ENCODE measurements at places on chromosomes 4 and X.

DNA sequence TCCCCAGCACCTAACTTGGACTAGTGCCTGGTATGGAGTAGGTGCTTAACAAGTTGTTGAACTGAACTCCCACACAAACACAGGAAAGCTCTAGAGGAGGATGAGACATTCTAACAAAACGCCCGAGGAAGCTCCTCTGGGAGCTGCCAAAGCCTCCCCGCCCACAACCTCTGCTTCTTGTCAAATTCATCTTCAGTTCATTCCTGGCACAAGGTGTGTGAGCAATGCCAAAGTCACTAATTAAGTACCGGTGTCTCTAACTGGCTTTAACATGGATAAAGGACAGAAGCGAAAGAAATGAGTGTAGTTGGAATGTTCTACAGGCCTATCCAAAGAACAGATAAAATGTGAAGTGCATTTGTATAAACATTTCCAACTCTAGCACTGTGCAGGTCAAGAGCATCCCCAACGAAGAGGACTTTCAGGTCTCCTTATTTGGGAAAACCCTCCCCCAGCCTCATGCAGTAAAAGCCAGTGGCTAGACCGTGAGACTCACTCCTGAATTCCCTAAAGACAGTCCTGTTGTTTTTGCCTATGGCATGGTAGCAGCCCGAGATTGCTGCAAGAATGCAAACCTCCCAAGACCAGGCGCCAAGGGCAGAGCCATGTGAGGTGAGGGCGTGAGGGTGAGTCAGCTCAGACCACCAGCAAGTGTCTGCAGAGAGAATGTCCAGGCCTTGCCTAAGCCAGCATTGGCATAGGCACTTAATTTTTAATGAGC, 72.2 kb upstream of the KLF3 start:
- DNase-seq: no peak

DNA sequence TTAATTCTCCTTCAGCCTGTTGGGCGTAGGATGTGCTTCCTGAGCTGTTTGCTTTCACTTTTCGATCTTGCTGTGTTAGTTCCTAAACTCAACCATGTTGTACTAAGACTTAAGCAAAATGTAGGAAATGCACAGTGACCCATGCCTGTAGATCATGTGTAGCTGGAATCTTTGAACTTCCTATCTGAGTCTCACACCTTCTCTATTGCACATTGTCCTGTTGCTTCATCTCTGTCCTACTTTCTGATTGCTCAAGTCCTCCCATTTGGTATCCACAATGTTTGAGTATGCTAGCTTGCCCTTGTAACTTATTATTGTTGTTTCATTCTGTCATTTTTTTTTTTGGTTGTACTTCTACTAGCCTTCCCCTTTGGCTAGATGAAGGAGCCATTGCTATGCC, 239.6 kb downstream of the PPP1R2C start:
- no peak for DNase-seq

- DNase-seq: no peak
These were observed 32.9 kb downstream of the CHM start for GRCh38 chrX:86014421-86014820.

GRCh38 chr4:182806259-182807252, 110.6 kb downstream of the DCTD start:
- DNase-seq: peak; percentile 70

GRCh38 chrX:68865300-68865699, 36.5 kb downstream of the EFNB1 start:
- no peak for DNase-seq

- DNase-seq: no peak
These were observed 113.2 kb downstream of the USP9X start for GRCh38 chrX:41198410-41198809.

DNA sequence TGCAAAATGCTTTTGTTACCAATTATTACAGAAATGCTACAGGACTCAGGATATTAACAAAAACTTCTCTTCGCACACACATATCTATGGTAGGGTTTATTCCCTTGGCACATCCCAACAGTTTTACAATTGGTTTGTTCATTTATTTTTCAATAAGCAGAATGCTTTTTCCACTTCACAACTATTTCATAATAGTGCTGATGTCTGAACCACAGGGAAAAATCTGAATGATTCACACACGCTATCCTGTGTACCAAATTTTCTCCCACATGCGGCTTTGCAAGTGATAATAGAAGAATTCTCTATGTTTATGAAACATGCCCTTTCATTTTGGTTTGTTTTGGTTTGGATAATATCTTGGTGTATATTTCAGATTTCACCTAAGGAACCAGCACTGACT, 725.7 kb upstream of the TENM3 start:
- DNase-seq: no peak

DNA sequence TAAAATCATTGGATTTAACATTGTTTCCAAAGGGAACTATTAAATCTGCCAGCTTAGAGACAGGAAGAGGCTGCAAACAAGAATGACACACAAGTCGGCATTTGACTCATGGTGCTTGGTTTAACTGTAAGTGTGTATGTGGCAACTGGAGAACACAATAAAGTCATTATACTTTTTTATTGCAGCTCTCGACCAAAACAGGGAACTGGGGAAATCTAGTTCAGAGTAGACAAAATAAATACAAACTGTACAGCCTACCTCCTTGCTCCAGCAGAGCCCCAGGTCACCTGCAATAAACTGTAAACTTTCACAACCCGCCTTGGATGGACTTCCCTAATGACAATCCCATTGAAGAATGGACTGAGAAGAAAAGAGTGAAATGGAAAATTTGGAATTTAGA, 24.0 kb downstream of the NPY5R start:
- DNase-seq: no peak

- no peak for DNase-seq
These were observed 63.1 kb downstream of the SLC10A7 start for GRCh38 chr4:146458594-146458993.

DNA sequence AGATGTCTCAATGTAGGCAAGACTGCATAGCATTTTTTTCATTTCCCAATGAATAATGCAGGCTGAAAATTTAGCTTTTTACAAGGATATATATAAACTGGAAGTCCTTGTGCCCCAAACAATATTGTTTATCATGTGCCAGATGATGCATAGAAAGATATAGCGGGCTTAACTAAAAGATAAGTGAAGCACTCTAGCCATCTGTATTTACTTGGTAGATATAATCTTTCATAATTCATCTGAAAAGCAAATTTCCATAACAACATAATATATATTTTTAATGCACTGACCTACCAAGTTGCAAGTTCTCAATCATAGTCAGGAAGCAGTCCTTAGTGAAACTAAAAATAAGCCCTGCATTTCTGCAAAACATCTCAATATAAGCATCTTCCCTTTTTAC, 653.3 kb downstream of the NLGN4X start:
- no peak for DNase-seq

DNA sequence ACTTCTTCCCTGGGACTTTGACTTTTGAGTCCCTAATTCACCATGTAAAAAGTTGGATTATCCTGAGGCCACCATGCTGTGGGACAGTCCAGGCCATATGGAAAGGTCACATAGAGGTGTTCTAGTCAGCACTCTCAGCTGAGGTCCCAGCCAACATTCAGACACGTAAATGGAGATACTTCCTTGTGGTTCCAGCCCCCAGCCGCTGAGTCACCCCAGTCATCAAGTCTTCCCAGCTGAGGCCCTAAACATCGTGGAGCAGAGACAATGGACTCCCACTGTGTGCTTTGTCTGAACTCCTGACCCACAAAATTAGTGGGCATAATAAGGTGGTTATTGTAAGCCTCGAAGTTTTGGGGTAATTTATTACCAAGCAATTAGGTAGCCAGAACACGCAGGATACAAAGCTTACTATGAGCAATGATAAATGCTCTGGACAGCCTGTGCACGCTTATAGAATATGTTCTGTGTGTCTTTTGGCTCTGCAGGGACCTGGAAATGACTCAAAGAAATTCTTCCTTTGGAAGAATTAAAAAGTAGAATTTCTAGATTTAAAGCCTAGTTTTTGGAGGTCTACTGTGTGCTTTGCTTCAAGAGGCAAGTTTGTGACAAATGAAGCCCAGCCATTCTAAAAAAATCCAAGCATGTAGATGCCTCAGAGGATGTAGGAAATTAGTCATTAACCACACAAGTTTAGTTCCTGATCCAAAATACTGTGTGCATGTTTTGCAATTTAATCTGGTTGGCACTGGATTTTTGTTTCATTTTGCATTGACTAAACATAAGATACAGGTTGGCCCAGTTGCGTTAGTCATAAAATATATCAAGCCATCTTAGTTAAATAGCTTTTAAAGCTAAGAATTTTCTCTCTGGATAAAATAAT, 33.2 kb upstream of the SLC9A7 start:
- no peak for DNase-seq

GRCh38 chr4:36676139-36677050, 395.0 kb downstream of the DTHD1 start:
- no peak for DNase-seq

- peak; percentile 15 for DNase-seq
These were observed 90.7 kb downstream of the GEMIN8 start for GRCh38 chrX:13938829-13939530.

DNA sequence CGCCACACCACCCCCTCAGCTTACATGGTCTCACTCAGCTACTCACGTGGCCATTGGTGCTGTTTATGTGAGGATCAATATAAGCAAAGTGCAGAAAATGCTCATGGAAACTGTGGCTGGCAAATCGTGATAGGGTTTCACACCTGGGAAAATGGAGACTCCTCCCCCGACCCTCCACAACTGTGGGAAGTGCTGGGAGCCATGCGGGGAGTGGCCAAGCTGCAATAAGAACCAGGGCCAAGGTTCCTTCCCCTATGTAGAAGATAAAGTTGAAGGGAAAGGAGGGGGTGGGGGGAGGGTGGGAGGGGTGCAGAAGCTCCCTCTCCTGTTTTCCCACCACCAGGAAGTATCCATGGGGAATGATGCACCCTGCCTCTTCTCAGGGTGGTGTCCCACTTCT, 145.5 kb upstream of the MAMLD1 start:
- DNase-seq: no peak

GRCh38 chr4:145815626-145816025, 123.0 kb downstream of the ZNF827 start:
- no peak for DNase-seq
